ENCODE measurements at places on chromosomes 6 and 20. TPM values are rescaled to one million over a fixed set of nuclear protein-coding genes. Genes with fewer than 3 reads are reported as not detected.
A peak's percentile ranks its signal among the peaks of the same experiment; 100 is the strongest.

DNA sequence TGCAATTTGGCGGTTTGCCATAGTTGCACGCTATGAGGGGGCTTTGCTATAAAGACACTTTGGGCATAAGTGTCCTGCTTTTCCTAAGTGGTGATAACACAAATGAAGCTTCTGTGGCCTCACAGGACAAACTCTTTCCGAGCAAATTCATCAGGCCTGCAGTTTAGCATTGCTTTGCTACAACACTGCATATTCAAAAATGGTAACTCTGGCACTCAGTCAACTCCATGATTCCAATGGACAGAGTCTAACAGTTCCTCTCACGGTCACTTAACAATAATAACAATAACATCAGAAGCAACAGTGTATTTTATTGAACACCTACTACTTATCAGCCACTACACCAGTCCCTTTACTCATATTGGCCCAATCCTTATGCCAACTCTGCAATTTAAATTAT lies 222.5 kb downstream of the FRK start:
- no peak for DNase-seq
- H3K4me3 ChIP-seq = no peak overlapping the region
- H3K4me1 ChIP-seq = no peaks in the 10 kb centered on the region
- H3K27ac ChIP-seq = no peak overlapping the region

Gene ALDH5A1
- 21.8 TPM for total RNA-seq

DNA sequence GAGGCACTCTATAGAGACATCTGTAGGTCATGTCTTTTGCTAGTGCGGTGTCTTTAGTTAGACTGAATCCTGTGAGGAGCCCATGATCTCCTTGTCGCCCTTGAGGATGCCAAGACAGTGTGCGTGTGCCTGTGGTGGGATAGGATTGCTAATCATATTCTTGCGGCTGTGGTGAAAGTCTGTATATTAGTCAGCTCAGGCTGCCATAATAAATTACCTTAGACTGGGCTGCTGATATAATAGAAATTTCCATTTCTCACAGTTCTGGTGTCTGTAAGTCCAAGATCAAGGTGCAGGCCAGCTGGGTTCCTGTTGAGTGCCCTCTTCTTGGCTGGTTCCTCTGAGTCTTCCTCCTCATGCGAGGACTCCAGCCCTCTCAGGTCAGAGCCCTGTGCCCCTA lies 141.2 kb downstream of the JARID2 start:
- H3K4me1 ChIP-seq = peaks cover 50% of the 10 kb centered on the region
- no peak for DNase-seq
- H3K4me3 ChIP-seq = no peak overlapping the region
- no peaks in the 10 kb centered on the region for H3K27me3 ChIP-seq

DNA sequence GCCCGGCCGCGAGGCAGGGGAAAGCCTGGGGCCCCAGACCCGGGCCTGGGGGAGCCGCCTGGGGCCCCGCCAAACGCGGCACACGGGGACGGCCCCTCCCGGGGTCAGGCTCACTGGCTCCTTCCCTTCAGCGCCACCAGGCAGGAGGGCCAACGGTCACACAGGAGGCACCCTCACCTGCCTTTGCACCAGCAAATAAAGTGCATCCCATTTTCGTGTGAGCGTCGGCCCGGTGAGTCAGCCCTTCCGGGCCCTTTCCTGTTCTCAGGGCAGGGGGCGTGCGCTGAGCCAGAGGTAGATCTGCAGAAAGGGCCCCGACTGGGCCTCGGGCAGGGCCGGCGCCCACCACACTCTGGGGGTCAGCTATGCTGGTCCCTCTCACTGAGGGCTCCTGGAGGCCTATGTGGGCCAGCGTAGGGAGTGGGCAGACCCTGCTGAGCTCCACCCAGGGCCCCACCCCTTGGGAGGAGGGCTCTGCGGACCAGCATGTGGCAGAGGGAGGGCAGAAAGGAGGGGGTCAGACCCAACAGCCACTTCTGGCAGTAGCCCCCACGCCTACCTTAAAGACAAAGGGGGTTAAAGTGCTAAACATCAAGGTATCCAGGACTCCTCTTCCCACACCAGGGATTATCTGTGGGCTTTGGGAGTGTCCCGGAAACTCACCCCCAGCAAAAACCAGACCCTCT lies 931 bp upstream of the UCKL1 start:
- peaks cover 35% of the 10 kb centered on the region for H3K36me3 ChIP-seq
- peak overlapping the region; percentile 100 for H3K4me3 ChIP-seq
- no peaks in the 10 kb centered on the region for H3K27me3 ChIP-seq
- peaks cover 20% of the 10 kb centered on the region for H3K4me1 ChIP-seq

DNA sequence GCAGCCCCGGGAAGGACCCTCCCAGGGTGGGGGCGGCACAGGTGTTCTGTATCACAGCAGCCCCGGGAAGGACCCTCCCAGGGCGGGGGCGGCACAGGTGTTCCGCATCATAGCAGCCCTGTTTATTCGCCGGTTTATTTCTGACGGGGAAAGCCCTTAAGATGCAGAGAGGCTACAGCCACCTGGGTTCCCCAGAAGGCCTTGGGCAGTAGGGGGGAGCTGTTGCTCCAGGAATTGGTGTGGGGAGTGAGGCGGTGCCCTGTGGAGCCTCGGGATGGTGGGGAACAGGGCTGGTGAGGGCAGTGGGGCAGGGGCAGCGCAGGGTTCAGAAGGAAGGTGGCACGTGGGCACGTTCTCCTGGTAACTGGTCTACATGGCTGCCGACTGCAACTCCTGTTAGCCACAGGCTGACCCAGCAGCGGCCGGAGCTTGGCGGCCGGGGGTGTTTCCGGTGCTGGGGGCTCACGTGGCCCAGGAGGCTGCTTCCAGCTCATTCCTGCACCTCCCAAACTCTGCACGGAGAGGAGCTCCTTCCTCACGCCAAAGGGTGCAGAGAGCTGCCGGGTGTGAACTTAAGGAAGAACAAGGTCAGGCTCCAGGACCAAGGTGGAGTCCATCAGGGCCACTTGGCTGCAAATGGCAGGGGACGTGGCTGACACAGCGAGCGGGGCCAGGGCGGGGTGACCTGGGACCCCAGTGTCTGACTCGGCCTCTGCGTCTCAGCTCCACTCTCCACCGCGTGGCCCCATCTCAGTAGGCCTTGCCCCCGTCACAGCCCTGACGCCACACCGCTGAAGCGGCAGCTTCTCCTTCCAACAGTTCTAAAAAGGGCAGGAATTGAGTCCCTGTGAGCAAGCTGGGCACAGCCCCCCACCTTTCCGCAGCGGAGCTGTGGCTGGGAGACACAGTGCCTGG lies 13.2 kb downstream of the SLCO4A1 start:
- no peaks in the 10 kb centered on the region for H3K27me3 ChIP-seq
- H3K27ac ChIP-seq = no peak overlapping the region
- H3K4me3 ChIP-seq = no peak overlapping the region
- peaks cover 67% of the 10 kb centered on the region for H3K36me3 ChIP-seq

- peak overlapping the region; percentile 82 for H3K27ac ChIP-seq
- DNase-seq = no peak
- peaks cover 14% of the 10 kb centered on the region for H3K4me1 ChIP-seq
- H3K36me3 ChIP-seq = peaks cover 24% of the 10 kb centered on the region
Measured at GRCh38 chr6:36852481-36853147, 13.4 kb upstream of the CPNE5 start.

DNA sequence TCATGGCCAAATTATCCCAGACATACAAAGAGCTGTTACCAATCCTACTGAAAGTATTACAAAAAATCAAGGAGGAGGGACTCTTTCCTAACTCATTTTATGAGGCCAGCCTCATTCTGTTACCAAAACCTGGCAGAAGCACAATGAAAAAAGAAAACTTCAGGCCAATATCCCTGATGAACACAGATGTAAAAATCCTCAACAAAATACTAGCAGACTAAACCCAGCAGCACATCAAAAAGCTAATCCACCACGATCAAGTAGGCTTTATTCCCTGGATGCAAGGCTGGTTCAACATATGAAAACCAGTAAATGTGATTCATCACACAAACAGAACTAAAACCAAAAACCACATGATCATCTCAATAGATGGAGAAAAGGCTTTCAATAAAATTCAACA lies 109.2 kb downstream of the C6orf118 start:
- H3K4me3 ChIP-seq = no peak overlapping the region
- no peaks in the 10 kb centered on the region for H3K27me3 ChIP-seq
- no peaks in the 10 kb centered on the region for H3K4me1 ChIP-seq
- no peak overlapping the region for H3K27ac ChIP-seq
- no peaks in the 10 kb centered on the region for H3K36me3 ChIP-seq

GRCh38 chr20:20251836-20252235 lies 116.1 kb upstream of the INSM1 start:
- no peak overlapping the region for H3K4me3 ChIP-seq
- no peak overlapping the region for H3K27ac ChIP-seq
- H3K27me3 ChIP-seq = no peaks in the 10 kb centered on the region
- DNase-seq = no peak
- no peaks in the 10 kb centered on the region for H3K36me3 ChIP-seq

Gene ADGRF4
- total RNA-seq = 0.55 TPM

Gene PAQR8
- total RNA-seq = 9.3 TPM

GRCh38 chr20:19096843-19097242 lies 115.6 kb upstream of the SLC24A3 start:
- H3K27ac ChIP-seq = no peak overlapping the region
- H3K36me3 ChIP-seq = no peaks in the 10 kb centered on the region
- no peak overlapping the region for H3K4me3 ChIP-seq
- no peak for DNase-seq
- H3K4me1 ChIP-seq = no peaks in the 10 kb centered on the region

GRCh38 chr6:345747-346385 lies 45.7 kb upstream of the IRF4 start:
- H3K27ac ChIP-seq = no peak overlapping the region
- no peaks in the 10 kb centered on the region for H3K27me3 ChIP-seq
- no peak for DNase-seq
- peaks cover 7% of the 10 kb centered on the region for H3K4me1 ChIP-seq
- H3K36me3 ChIP-seq = peaks cover 35% of the 10 kb centered on the region

GRCh38 chr6:137313928-137314855 lies 95.0 kb upstream of the IFNGR1 start:
- no peaks in the 10 kb centered on the region for H3K36me3 ChIP-seq
- H3K4me1 ChIP-seq = peaks cover 9% of the 10 kb centered on the region
- no peak overlapping the region for H3K4me3 ChIP-seq
- H3K27me3 ChIP-seq = no peaks in the 10 kb centered on the region
- H3K27ac ChIP-seq = no peak overlapping the region
- peak; percentile 46 for DNase-seq

DNA sequence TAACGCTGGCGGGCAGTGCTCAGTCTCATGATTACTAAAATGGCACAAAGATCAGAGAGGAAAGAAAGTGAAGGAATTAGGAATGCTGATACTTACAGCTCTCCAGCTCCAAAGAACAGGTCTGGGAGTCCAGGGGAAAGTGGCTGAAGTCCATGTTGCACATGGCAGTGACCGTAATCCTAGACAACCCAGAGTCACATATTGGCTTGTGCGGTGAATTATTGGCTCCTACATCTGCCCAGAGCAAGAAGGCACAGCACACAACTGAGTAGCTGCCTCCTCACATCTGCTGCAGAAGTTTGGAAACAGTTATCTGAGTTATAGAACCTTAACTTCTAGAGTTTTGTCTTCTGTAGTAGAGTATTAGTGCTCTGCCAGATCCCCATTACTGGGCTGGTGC lies 47.2 kb downstream of the GABRR2 start:
- H3K36me3 ChIP-seq = no peaks in the 10 kb centered on the region
- DNase-seq = no peak
- no peak overlapping the region for H3K27ac ChIP-seq
- no peak overlapping the region for H3K4me3 ChIP-seq
- H3K27me3 ChIP-seq = no peaks in the 10 kb centered on the region
- H3K4me1 ChIP-seq = no peaks in the 10 kb centered on the region

DNA sequence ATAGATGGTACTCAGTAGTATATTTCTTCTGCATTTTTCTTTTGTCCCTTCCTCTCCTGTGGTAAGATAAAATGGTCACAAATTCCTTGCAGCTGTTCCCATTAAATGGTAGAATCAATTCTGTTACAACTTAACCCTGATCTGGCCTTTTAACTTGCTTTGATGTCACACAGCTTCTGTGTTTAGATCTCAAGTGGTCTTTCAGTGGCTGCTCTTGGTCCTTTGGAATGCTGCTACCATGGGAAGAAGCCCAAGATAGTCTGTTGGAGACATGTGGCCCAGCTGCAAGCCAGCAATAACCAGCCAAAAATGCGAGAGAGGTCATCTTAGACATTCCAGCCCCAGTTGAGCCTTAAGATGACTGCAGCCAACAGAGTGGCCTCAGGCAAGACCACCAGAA lies 429.7 kb downstream of the KIF16B start:
- H3K27ac ChIP-seq = no peak overlapping the region
- H3K27me3 ChIP-seq = no peaks in the 10 kb centered on the region
- H3K4me1 ChIP-seq = no peaks in the 10 kb centered on the region

DNA sequence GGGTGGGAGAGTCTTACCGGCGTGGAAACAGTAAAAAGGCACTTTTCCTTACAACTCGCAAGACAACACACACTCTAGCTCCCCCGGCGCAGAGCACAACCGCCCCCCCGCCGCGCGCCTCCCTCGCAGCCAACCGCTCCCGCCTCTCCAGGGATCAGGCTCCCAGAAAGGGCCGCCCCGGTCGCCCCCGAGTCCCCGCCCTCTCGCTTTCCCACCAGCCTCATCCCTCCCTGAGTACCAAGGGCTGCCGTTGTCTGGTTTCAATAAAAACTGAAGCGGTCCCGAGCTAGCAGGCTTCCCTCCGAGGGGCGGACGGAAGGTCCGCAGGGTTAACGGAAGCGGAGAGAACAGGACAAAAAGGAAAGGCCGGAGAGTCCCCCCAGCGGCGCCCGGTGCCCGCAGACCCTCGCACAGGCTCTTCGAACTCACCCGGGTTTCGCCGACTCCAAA lies 804 bp downstream of the ELOVL5 start:
- H3K36me3 ChIP-seq = peaks cover 7% of the 10 kb centered on the region
- H3K27ac ChIP-seq = peak overlapping the region; percentile 98
- H3K27me3 ChIP-seq = no peaks in the 10 kb centered on the region

DNA sequence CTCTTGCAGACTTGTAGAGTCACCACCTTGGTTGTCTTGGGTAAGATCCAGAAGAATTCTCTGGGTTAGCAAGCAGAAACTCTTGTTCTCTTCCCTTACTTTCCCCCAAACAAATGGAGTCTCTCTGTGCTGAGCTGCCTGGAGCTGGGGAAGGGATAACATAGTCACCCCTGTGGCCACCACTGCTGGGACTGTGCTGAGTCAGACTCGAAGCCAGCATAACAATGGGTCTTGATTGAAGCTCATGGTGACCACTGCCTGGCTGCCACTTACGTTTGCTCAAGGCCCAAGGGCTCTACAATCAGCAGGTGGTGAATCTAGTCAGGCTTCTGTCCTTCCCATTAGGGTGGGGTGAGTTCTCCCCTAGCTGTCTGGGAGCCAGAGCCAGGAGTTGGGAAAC lies 15.4 kb upstream of the ERVFRD-1 start:
- H3K36me3 ChIP-seq = peaks cover 4% of the 10 kb centered on the region
- no peak overlapping the region for H3K27ac ChIP-seq
- H3K4me1 ChIP-seq = no peaks in the 10 kb centered on the region
- no peak for DNase-seq
- no peak overlapping the region for H3K4me3 ChIP-seq
- no peaks in the 10 kb centered on the region for H3K27me3 ChIP-seq

Gene CCN5
- 20.8 TPM for total RNA-seq

Data from left lung (tissue), 14 donors.